ENCODE measurements at places on chromosomes 5 and 9.

- H3K27me3 ChIP-seq = peaks cover 2% of the 10 kb centered on the region
- no peak overlapping the region for H3K4me3 ChIP-seq
- no peaks in the 10 kb centered on the region for H3K36me3 ChIP-seq
- no peaks in the 10 kb centered on the region for H3K4me1 ChIP-seq
- DNase-seq = no peak
Observed at GRCh38 chr5:82873452-82873851, 203.7 kb downstream of the TMEM167A start.

DNA sequence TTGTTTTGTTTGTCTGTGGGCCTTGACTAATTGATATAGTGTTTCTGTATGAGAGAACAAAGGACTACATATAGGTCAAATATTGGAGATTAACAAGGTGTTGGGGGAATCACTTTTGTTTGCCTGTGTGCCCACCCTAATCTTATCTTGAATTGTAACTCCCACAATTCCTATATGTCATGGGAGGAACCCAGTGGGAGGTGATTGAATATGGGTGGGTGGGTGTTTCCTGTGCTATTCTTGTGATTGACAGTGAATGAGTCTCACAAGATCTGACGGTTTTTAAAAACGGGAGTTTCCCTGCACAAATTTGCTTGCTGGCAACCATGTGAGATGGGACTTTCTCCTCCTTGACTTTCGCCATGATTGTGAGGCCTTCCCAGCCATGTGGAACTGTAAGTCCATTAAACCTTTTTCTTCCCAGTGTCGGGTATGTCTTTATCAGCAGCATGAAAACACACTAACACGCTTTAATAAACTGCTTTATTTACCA is 64.9 kb upstream of the HSPB3 start:
- H3K36me3 ChIP-seq = no peaks in the 10 kb centered on the region
- peaks cover 22% of the 10 kb centered on the region for H3K4me1 ChIP-seq
- H3K27me3 ChIP-seq = no peaks in the 10 kb centered on the region
- H3K4me3 ChIP-seq = no peak overlapping the region
- no peak overlapping the region for H3K27ac ChIP-seq

DNA sequence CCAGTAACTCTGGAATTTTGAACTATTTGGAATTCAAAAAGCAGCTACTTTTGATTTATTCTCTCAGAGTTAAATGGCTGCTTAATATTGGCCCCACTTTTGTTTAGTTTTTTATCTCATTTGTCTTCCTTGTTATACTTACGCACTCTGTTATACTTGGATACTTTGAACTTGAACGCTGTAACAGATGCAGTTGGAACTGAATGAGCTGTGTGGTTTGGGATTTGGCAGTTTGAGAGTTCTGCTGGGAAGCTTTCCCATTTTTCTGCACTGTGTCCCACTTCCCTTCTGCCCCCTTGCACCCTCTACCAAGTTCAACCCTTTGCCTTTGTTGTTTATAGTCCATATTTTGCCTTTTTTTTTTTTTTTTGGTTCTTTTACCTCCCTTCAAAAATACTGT is 3.8 kb downstream of the RHOBTB3 start:
- H3K4me1 ChIP-seq = peaks cover 74% of the 10 kb centered on the region
- DNase-seq = no peak
- peak overlapping the region; percentile 69 for H3K27ac ChIP-seq

DNA sequence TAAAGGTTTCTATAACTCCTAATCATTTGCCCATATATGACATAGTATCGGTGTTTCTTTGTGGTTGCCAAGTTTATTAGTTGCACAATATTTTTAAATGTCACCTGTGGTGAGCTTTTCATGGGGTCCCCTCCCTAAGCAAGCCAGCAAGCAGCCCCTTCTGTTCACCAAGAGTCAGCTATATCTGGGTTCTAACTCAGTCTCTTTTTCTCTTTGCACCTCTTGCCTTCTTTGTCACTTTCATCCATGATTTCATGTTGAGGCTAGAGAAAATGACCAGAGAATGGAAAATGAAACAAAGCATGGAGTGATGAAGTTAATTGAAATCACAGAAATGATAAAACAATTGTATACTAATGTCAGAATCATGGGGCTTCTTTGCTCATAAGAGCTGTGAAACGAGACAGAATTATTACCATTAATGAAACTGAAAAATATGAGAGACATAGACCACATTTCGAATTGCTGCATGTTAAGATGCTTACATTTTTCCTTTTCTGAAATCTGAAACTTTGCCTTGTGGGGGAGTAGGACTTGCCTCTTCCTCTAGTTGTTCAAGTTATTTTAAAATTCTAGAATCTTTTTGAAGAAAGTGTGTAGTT is 75.7 kb downstream of the CAMK4 start:
- DNase-seq = no peak
- H3K36me3 ChIP-seq = no peaks in the 10 kb centered on the region
- H3K4me3 ChIP-seq = no peak overlapping the region
- no peaks in the 10 kb centered on the region for H3K27me3 ChIP-seq
- no peak overlapping the region for H3K27ac ChIP-seq

GRCh38 chr5:113022661-113023060 is 46.1 kb downstream of the DCP2 start:
- H3K36me3 ChIP-seq = peaks cover 21% of the 10 kb centered on the region
- H3K4me1 ChIP-seq = peaks cover 58% of the 10 kb centered on the region
- peaks cover 3% of the 10 kb centered on the region for H3K27me3 ChIP-seq
- DNase-seq = no peak
- peak overlapping the region; percentile 39 for H3K27ac ChIP-seq

- no peaks in the 10 kb centered on the region for H3K4me1 ChIP-seq
- H3K27me3 ChIP-seq = peaks cover 10% of the 10 kb centered on the region
- no peaks in the 10 kb centered on the region for H3K36me3 ChIP-seq
- no peak overlapping the region for H3K27ac ChIP-seq
- no peak overlapping the region for H3K4me3 ChIP-seq
Observed at GRCh38 chr5:76413746-76414145, 10.7 kb downstream of the IQGAP2 start.

- H3K4me3 ChIP-seq = no peak overlapping the region
- H3K4me1 ChIP-seq = peaks cover 13% of the 10 kb centered on the region
- H3K27ac ChIP-seq = no peak overlapping the region
- no peaks in the 10 kb centered on the region for H3K27me3 ChIP-seq
- no peak for DNase-seq
Observed at GRCh38 chr5:122967625-122968024, 68.9 kb downstream of the PPIC start.

- no peak for DNase-seq
- no peak overlapping the region for H3K4me3 ChIP-seq
Observed at GRCh38 chr5:133824661-133825254, 143.7 kb downstream of the C5orf15 start.

GRCh38 chr5:143032581-143032836 is 262.3 kb downstream of the ARHGAP26 start:
- no peak overlapping the region for H3K4me3 ChIP-seq
- H3K27ac ChIP-seq = no peak overlapping the region
- H3K4me1 ChIP-seq = peaks cover 22% of the 10 kb centered on the region
- H3K36me3 ChIP-seq = peaks cover 18% of the 10 kb centered on the region

GRCh38 chr5:40395251-40395650 is 284.5 kb upstream of the PTGER4 start:
- H3K4me3 ChIP-seq = no peak overlapping the region
- 0 out of 2 replicates have a peak, but pooled peaks cover 1% of the 10 kb centered on the region for H3K27me3 ChIP-seq
- DNase-seq = no peak

DNA sequence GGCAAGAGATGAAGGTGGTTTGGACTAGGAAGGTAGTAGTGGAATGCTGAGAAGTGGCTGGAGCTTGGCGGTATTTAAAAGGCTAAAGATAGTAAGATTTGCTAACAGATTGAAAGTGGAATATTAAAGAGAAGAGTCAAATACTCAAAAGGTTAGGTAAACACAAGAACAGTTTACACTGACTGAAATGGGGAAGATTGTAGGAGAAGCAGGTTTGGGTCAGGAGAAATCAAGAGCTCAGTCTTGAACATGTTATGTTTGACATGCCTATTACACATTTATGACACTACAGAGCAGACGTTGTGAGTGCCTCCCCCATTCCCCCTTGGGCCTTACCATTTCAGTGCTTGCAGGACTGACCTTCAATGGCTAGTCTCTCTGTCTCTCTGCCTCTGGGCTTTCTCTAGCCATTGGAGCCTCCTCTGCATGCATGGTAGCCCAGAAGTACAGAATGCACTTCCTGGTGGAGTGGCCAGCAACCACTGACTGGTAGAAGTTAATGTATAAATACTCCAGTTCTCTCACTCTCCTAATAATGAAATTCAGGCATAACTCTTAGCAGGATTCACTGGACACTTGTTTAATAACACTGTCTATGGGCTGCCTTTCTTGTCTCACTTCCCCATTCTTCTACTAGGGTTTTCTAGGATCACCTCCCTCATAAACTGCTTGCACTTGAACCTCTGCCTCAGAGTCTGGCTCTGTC is 56.8 kb downstream of the HMGCS1 start:
- peaks cover 19% of the 10 kb centered on the region for H3K27me3 ChIP-seq
- H3K4me1 ChIP-seq = no peaks in the 10 kb centered on the region
- DNase-seq = no peak
- no peak overlapping the region for H3K4me3 ChIP-seq

- H3K36me3 ChIP-seq = no peaks in the 10 kb centered on the region
- no peak overlapping the region for H3K27ac ChIP-seq
- DNase-seq = no peak
- peaks cover 4% of the 10 kb centered on the region for H3K27me3 ChIP-seq
- H3K4me3 ChIP-seq = no peak overlapping the region
Observed at GRCh38 chr5:10778179-10778910, 17.3 kb upstream of the DAP start.

DNA sequence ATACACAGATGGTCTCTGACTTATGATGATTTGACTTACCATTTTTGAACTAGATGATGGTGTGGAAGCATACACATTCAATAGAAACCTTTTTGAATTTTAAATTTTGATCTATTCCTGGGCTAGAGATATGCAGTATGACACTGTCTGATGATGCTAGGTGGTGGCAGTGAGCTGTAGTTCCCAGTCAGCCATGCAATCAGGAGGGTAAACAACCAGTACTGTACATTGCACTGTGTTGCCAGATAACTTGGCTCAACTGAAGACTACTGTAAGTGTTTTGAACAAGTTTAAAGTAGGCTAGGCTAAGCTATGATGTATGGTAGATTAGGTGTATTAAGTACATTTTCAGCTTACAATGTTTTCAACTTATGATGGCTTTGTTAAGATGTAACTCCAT is 859.1 kb upstream of the ARRDC3 start:
- H3K4me3 ChIP-seq = no peak overlapping the region
- H3K27ac ChIP-seq = no peak overlapping the region
- no peaks in the 10 kb centered on the region for H3K4me1 ChIP-seq
- no peaks in the 10 kb centered on the region for H3K36me3 ChIP-seq
- H3K27me3 ChIP-seq = no peaks in the 10 kb centered on the region
- no peak for DNase-seq

- DNase-seq = peak; percentile 57
- no peaks in the 10 kb centered on the region for H3K27me3 ChIP-seq
- no peak overlapping the region for H3K27ac ChIP-seq
- no peak overlapping the region for H3K4me3 ChIP-seq
- no peaks in the 10 kb centered on the region for H3K4me1 ChIP-seq
Observed at GRCh38 chr5:116137544-116138378, 52.9 kb downstream of the COMMD10 start.

- peaks cover 7% of the 10 kb centered on the region for H3K36me3 ChIP-seq
- no peak overlapping the region for H3K27ac ChIP-seq
- DNase-seq = no peak
- no peak overlapping the region for H3K4me3 ChIP-seq
Observed at GRCh38 chr9:124654431-124654830, 116.7 kb downstream of the NR6A1 start.
